ENCODE measurements at places on chromosomes 3 and 15.

- no peak for DNase-seq
Observed at GRCh38 chr15:29283381-29283780, 13.8 kb upstream of the NSMCE3 start.

DNA sequence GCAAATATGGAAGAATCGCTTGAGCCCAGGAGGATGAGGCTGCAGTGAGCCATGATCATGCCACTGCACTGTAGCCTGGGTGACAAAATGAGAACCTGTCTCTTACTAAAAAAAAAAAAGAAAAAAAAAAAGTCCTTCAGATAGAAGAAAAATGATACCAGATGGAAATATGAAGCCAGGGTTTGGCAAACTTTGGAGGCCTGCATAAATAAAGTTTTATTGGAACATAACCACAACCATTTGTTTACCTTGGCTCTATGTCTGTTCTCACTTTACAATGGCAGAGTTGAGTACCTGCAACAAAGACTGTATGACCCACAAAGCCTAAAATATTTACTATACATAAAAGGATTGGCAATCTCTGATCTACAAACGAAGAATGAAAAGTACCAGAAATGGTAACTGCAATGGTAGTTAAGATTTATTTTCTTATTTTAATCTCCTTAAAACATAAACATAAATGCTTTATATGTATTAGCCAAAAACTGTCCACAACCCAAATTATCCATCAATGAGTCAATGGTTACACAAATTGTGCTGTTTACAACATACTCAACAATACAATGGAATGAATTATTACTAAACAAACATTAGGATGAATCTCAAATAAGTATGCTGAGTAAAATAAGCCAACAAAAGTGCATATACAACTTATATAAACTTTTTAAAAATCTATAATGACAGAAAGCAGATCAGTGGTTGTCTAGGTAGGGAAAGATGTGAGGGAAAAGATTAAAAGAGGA is 41.8 kb downstream of the GOLGB1 start:
- no peak for DNase-seq

DNA sequence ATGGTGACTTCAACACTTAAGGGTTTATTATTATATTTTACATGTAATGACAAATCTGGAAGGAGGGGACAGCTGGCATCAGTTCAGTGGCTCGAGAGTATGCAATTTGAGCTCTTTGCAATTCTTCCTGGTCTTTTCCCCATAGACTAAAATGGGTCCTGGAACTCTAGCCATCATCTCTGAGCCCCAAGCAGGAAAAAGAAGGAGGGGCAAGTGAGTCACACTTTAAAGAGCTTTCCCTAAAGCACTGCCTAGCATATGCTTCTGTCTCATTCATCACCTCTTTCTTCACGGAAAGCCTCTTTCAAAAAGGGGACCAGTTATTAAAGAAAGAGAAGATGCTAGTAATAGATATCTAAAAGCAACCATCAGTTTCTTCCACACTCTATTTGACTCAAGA is 466.3 kb downstream of the ZIC1 start:
- no peak for DNase-seq

- no peak for DNase-seq
Observed at GRCh38 chr3:142975316-142975995, 12.0 kb upstream of the PAQR9 start.

- no peak for DNase-seq
Observed at GRCh38 chr3:187286467-187287059, 5.0 kb downstream of the MASP1 start.

GRCh38 chr3:139199421-139200010 is 144.3 kb upstream of the MRPS22 start:
- no peak for DNase-seq

DNA sequence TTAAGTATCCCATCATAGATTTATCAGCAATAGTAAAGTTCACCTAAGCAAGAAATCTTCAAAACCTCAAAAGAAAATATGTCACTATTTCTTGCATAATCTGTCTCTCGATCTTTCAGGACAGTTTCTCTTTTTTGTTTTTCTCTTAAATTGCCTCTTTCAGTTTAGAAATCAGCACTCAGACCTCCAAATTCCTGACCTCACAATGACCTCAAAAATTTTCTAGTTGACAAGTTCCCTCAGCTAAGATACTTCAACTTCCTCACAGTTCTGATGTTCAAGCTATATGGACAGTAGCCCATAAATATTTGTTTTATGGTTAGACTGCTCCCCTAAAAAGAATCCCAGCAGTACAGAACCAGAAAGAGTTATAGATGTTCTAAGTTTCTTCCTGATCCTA is 24.1 kb downstream of the SLC24A5 start:
- no peak for DNase-seq

DNA sequence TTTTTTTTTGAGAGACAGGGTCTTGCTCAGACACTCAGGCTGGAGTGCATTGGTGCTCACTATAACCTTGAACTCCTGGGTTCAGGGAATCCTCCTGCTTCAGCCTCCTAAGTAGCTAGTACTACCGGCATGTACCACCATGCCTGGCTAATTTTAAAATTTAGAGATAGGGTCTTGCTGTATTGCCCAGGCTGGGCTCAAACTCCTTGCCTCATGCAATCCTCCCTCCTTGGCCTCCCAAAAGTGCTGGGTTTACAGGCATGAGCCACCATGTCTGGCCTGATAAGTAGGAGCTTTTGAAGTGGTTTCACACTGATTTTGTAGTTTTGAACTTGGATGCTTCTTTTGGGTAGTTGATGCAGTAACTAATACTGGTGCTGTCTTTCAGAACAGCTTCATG is 7.8 kb downstream of the MAP2K1 start:
- DNase-seq: no peak

- DNase-seq: no peak
Observed at GRCh38 chr15:63530235-63530634, 25.8 kb downstream of the USP3 start.

DNA sequence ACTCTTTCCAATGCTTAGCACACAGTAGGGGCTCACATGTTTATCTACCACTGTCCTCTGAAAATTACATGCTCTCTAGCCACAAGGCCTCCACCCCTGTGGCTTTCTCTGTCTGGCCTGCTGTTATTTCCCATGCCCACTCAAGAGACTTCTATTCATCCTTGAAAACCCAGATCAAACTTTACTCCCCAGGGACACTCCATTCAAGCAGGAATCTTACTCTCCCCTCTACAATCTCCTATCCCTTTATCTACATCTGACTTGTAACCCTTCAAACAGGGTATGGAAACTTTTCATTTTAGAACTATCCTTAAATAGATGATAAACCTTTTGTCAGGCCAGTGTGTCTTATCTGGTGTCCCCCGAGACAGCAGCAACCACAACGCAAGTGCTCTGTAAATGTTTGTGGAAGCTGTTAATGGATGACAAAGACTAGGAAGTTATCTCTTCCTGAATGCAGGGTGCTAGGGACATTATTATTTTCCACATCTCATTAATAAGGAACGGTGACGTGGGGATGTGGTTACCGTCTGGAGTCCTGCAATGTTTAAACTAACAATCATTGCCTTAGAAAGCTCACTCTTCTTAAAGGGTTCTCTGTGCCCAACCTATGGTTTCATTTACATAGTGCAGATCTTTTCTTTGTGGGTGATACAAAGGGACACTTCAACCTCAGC is 322.3 kb downstream of the ARRDC4 start:
- DNase-seq: no peak

- DNase-seq: no peak
Observed at GRCh38 chr3:129211772-129212171, 28.1 kb upstream of the CNBP start.

GRCh38 chr3:115325539-115325938 is 178.5 kb upstream of the ZBTB20 start:
- DNase-seq: no peak

DNA sequence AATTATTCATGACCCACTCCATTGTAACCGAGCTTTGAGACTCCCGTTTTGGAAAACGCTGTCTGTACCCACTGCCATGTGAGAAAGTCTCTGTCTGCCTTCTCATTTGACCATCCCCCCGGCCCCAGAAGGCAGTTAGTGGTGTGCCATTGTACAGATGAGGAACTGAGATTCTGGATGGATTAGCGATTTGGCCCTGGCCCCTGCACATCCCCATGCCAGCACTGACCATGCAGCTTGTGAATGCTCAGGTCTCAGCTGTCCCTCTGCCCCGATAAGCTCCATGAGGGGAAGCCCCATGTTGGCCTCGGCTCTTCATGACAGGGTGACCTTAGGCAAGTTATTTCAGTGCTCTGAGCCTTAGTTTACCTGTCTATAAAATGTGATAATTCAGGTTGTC is 153.0 kb upstream of the SMAD3 start:
- DNase-seq: no peak

GRCh38 chr3:189519458-189519857 is 111.7 kb upstream of the TP63 start:
- DNase-seq: no peak

DNA sequence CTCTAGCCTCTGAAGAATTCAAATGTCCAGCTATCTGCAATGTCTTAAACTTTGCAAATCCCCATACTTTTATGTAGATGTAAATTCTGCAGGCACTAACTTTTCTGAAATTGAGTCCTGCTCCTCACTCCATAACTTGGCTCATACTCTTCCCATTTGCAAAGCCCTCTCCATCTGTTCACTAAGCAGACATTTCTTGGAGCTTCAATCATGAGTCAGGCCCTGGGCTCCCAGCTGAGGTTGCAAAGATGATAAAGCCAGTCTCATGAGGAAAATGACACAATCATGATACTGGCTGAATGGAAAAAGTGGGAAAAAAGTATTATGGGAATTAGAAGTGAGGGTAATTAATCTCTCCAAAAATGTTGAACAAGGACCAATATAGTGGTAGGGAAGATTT is 507.6 kb downstream of the NR2F2 start:
- no peak for DNase-seq

DNA sequence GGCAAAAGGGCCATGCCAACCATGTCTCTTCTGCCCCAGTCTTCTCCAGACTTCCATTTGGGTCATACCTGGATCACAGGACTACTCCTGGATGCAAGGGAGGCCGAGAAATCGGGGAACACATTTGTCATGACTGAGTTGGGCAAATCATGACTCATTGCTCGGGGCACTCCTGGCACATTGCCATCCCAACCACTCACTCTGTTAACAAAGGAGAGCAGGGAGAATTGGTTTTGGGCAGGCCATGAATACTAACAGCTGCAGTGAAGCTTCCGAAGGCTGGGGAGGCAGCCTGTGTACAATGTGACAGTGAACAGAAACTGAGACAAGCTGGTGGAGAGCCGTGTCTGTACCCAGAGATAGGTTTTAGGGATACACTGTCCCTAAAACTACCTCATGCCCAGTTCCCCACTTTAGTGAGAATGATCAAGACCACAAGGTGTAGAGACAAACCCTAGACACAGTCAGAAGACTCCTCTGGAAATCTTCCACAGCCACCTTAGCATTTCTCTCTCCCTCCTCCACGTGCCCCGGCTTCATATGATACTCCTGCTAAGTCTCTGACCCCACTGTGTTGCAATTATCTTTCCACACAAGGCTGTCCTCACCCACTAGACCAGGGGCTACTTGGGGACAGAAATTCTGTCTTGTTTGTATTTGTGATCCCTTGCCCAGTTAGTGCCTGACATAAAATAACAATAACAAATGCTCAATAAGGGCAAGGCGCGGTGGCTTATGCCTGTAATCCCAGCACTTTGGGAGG is 10.5 kb upstream of the BUB1B start:
- DNase-seq: no peak

GRCh38 chr3:108159865-108160264 is 62.4 kb downstream of the IFT57 start:
- no peak for DNase-seq

DNA sequence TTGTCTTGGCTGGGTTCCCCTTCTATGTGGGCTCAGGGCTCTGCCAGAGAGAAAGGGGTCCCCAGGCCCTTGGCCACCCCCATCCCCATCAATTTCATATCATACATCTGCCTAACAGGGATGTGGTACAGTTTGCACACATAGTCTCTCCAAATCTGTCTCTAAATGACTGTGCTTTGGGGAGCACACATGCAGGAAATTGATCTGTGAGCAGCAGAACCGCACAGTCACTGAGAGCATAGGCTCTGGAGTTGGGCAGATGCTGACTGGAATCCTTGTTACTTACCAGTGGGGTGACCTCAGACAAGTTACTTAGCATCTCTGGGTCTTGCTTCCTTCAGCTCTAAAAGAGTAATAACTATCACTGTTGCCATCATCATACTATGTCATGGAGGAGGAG is 273.9 kb downstream of the ABHD5 start:
- no peak for DNase-seq

DNA sequence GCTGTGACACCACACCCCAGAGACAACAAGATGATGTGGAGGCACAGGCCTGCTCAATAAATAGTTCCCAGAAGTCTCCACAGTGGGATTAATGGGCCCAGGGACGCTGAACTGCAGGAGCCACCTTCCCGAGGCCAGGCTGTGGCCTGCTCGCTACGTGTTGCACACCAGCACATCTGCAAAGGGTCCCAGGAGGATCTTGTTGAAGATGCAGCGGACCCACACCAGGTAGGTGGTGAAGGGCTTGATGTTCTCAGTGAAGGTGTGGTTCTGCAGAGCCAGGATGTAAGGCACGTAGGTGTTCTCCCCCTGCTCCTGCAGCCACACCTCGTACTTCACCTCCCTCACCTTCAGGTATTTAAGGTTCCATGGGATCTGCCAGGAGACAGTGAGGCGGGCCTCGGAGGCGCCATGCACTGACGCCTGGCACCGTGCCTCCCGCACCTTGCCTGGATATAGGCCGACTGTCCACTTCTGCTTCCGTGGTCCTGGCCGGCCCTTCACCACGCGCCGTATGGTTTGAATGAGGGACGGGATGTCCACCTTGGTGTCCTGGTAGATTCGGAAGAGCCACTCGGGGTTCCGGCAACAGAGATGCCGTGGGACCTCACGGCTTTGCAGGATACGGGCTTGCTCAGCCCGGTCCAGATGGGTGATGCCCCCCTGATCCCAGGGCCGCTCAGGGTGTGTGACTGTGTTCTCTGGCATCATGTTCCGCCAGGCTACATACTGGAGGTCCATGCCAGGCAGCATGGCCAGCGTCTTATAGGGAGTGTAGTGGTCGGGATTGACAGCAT is 26.1 kb downstream of the POMGNT2 start:
- DNase-seq: no peak

- no peak for DNase-seq
Observed at GRCh38 chr3:173725507-173725906, 328.0 kb downstream of the NLGN1 start.

DNA sequence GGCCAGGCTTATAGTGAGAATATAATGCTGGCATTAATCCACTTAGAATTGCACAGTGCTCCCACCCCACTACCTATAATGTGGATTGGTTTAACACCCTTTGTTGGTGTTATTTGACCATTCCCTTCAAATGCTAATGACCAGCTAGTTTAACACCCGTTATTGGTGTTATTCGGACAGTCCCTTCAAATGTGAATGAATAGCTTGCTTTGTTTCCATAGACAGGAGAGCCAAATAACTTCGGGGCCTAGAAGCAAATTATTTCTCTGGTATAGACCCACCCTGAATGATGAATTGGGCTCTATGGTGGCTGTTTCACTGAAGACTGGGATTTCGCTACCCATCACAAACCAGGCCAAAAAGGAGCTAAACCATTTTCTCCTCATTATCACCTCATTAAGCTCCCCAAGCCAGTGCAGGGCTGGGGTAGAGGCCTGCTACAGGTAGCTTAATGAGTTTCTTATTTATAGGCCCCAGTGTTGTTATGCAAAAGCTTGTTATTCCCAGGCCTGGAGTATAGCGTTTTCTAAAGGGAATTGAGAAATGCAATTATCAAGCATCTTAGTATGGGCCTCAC is 494.1 kb upstream of the DPH6 start:
- DNase-seq: no peak

GRCh38 chr3:69959581-69959980 is 40.0 kb upstream of the SAMMSON start:
- no peak for DNase-seq

- no peak for DNase-seq
Observed at GRCh38 chr3:114816052-114816451, 331.0 kb downstream of the ZBTB20 start.

- no peak for DNase-seq
Observed at GRCh38 chr15:81886591-81886990, 159.2 kb downstream of the MEX3B start.

Measured in stimulated activated CD4-positive, alpha-beta T cell treated with anti-CD3 and anti-CD28 coated beads, TNF-alpha, amount 100 ng/mL, for 1 hour (primary cell).